Anterior cingulate cortex (tissue), 58 donors: ENCODE measurements at places on chromosomes 7 and 10.
A peak's percentile ranks its signal among the peaks of the same experiment; 100 is the strongest.

DNA sequence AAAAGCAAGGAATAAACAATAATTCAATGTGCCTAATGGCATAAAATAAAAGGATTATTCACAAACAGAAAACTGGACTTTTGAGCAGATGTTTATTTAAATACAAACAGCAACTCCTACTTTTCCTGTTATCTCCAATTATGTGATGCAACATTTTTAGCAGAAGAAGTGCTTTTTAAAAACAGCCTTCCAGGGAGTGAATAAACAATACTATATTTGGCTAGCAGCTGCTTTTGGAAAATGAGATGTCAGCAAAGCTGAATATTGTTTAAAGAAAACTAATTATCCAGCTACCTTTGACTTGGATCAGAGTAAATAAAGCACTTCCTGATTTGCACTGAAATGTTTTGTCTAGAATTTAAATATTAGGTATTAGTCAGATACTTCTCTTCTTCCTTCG, 23.2 kb downstream of the CDK1 start:
- no peak for DNase-seq

- no peak for DNase-seq
Measured at GRCh38 chr7:157347217-157347904, 10.6 kb downstream of the DNAJB6 start.

- no peak for DNase-seq
Measured at GRCh38 chr10:48938990-48939536, 577 bp downstream of the LRRC18 start.

DNA sequence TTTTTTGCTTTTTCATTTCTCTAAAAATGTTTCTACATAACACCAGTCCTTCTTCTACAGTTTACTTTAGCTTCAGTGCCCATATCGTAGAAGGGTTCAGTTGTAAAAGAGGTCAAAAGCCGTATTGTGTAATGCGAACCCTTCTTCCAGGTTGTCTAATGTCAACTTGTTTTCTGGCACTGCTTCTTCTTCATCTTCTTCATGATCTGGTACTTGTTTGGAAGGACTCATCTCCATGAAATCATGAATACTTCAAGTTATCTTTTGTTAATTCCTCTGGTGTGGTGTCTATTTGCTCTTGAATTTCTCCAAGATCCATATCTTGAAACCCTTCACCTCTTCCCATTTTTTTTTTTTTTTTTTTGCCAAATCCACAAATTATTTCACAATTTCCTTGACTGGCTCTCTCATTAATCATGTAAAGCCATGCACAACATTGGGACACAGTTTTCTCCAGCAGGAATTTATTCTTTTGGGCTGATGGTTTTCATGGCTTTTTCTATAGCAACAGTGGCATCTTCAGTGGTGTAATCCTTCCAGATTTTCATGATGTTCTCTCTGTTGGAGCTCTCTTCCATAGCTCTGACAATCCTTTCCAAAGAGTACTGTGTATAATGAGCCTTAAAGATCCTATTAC, 85.1 kb downstream of the CPED1 start:
- DNase-seq, result no peak

DNA sequence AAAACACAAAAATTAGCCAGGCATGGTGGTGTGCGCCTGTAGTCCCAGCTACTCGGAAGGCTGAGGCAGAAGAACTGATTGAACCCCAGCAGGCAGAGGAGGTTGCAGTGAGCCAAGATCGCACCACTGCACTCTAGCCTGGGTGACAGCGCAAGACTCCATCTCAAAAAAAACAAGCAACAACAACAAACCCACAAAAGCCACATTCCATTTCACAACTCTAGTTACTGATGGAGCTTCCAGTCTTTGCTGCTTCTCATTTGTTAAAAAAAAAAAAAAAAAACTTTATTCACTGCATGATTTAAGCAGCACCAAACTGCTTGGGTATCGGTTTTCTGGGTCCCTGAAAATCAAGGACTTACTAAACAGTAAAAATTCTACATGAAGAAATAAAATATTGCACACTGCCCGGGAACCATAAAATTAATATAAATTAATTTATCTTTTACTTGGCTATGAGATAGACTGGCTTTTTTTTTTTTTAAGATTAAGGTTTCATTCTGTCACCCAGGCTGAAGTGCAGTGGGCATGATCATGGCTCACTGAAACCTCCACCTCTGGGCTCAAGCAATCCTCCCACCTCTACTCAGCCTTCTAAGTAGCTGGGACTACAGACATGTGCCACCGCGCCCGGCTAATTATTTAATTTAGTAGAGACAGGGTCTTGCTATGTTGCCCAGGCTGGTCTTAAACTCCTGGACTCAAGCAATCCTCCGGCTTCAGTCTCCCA, 42.0 kb downstream of the SRPK2 start:
- no peak for DNase-seq

GRCh38 chr7:115471891-115472290, 550.0 kb downstream of the MDFIC start:
- DNase-seq, result no peak

DNA sequence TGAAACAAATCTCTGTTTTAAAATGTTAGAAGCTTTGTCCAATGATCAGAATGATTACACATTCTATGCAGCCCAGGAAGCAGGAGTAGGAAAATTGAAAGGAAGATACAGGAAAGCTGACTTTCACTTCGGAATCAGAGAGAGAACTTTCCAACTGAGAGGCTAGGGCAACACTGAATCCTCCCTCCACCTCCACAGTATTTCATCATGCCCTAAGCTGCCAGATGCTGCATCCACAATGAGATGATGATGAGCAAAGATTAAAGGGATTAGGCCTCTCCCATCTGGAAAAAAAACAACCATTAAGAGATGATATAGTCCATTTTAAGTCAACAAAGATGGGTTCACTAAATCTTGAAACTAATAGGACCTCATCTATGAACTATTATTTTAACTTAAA, 215.6 kb downstream of the GPR37 start:
- DNase-seq, result no peak

GRCh38 chr10:6929148-6929830, 349.2 kb upstream of the PRKCQ start:
- no peak for DNase-seq

GRCh38 chr10:111077785-111078504, 1.1 kb downstream of the ADRA2A start:
- no peak for DNase-seq

DNA sequence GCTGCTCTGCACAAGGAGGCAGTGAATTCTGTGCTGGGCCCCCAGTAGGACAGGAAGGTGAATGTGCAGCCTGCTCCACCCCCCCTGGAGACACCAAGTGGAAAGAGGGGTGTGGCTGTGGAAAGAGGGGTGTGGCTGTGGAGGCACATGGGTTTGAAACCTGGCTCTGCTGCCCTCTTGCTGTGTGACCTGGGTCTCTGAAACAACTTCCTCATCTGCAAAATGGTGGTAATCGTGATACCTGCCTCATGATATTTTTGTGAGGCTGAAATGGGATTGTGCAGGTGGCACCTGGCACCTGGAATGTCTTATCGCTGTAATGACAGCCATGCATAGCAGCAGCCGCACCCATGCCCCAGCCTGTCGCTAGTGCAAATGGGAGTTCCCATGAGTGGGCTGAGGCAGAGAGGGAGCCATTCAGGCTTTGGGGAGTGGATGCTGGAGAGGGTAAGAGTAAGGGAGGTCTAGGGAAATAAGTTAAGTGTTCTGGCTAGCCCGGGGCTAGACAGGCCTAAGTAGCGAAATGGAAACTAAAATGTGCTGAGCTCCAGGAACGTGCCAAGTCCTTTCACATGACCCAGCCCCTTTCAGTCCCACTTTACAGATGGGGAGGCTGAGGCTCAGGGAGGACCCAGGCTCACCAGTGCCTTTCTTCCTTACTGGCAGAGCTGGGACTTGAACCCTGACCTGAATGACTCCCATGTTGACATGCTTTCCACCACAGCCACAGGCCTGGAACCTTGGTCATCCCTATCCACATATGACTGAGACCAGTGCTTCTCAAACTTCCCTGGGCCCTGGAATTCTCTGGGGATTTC, 35.0 kb downstream of the C10orf105 start:
- DNase-seq, result no peak

GRCh38 chr10:58733436-58733835, 220.8 kb downstream of the BICC1 start:
- no peak for DNase-seq

DNA sequence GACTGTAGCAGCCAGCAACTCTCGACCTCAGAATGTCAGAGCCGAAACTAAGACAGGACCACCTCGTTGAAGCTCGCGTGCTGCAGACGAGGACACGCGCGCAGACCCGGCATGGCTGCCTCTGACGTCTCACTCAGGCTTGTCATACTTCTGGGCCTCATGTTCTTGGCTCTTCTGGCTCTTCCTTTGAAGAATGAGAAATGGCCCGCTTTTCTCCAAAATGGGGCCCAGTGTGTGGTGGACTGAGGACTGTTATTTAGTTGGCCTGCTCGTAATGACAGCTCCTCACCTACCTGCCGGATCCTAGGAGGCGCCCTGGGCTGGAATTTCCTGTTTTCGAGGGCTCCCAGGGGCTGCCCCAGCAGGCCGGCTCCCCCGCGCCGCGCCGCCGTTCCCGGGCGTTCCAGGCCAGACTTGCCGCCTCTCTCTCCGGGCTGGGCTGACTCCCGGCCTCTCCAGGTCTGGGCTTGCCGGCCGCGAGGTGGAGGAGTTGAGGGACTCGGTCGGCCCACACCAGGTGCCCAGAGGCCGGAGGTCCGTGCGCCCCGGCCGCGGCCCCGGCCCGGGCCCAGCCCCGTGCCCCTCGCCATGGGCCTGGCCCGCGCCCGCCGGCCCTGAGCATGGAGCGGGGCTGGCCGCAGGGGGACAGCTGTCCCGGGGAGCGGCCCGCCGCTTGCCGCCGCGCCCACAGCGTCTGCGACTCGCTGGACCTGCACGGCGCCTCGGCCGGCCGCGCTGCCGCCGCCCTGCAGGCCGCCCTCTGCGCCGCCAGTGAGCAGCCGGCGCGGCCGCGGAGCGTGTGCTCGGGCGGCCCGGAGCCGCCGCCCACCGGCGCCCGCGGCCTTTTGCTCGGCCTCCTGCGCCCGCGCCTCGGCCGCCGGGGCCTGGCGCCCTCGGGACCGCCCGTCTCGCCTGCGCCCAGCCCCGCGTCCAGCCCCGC, 28.1 kb downstream of the AGAP3 start:
- no peak for DNase-seq

- DNase-seq, result peak; percentile 34
Measured at GRCh38 chr10:123154711-123155505, 706 bp downstream of the BUB3 start.

GRCh38 chr10:64115908-64116643, 594.9 kb downstream of the REEP3 start:
- DNase-seq, result no peak

GRCh38 chr10:132820056-132820455, 34.1 kb upstream of the NKX6-2 start:
- no peak for DNase-seq

- peak; percentile 40 for DNase-seq
Measured at GRCh38 chr10:84179059-84179710, 5.6 kb downstream of the GPR15LG start.

DNA sequence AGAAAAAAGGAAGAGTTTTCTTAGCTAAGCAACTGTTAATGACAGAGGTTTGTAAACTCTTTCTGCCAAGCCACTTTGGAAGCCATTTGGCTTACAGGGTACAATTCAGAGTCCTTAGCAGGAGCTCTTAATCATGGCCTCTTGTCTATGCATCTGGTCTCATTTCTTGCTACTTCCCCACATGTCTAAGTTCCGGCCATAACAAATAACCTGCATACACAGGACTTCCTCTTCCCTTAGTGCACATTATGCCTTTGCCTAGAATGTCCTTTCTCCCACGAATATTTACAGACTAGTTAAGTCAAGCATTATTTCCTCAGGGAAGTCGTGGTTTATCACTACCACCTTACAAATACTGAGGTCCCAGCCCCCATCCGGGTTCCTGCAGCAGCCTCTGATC, 8.6 kb upstream of the UPF2 start:
- no peak for DNase-seq

GRCh38 chr7:47407821-47408674, 173.9 kb downstream of the TNS3 start:
- DNase-seq, result no peak

DNA sequence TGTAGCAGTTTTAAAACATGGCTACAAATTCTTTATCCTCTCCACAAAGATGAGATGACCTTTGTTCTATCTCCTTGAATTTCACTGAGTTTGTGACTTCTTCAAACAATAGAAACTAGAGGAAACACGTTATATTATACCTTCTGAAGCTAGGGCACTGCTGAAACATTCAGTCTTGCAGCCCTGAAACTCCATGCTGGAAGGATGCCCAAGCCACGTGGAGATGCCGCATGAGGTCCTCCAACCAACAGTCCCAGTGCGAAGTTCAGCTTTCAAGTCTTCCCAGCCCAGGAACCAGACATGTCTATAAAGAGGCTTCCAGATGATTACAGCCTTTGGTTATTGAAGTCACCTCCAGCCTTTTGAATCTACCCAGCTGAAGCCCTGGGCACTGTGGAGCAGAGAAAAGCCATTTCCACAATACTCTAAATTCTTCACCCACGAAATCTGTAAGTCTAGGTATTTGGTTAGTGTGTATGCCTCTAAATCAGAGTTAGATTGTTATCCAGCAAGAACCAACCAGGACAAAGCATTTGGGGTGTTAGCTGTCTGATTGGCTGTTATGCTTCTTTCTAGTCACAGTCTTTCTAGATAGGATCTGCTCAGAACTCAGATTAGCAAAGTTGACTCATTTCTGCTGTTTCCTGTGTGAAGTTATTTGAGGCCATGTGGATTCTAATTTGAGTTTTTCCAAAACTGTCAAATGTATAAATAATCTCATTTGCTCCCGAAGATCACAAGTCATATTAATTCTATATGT, 186.5 kb upstream of the TMEM72 start:
- no peak for DNase-seq

GRCh38 chr10:15150563-15150962, 17.9 kb downstream of the NMT2 start:
- DNase-seq, result no peak

GRCh38 chr10:84540022-84540616, 211.7 kb downstream of the CCSER2 start:
- no peak for DNase-seq

- DNase-seq, result no peak
Measured at GRCh38 chr10:95289003-95289920, 1.5 kb downstream of the PDLIM1 start.

DNA sequence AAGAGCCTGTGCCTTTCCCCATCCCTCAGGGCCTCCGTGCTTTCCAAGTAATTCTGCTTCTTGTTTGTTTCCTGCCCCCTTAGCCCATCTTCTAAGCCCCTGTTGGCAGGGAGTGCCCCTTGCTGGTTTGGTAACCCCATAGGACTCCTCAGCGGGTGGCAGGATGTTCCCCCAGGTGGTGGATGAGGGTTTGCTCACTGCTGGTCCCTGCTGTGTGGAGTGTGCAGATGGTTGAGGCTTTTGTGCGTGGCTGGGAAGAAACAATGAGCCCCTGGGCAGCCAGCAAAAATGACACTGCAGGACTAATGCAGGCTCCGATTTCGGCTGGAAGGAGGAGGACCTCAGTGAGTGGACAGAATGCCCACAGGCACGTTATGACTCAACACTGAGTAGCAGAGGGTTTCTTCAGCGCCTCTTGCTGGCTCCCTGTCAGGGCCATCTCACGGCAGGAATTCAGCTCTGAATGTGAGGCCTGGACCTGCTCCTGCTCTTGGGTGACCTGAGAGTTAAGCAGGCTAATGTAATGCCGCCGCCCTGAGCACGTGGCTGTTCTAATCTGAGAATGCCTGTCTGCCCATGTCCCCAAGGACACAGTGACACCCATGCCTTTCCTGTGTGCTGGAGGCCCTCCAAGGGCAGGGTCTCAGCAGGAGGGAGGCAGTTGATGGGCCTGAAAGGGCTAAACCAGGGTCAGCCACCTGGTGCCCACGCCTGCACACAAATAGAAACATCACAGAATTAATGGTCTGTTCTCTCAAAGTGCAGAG, 16.6 kb downstream of the BAG3 start:
- no peak for DNase-seq

- no peak for DNase-seq
Measured at GRCh38 chr7:1917221-1918062, 247.4 kb downstream of the ELFN1 start.

- DNase-seq, result no peak
Measured at GRCh38 chr10:128803790-128804189, 663.3 kb upstream of the MGMT start.
